Left lobe of liver (tissue), 2 donors: ENCODE measurements at places on chromosomes 4 and X. TPM values are rescaled to one million over a fixed set of nuclear protein-coding genes. Genes with fewer than 3 reads are reported as not detected.

GRCh38 chrX:50747471-50747900 is 66.5 kb downstream of the SHROOM4 start:
- DNase-seq, result no peak

- no peak for DNase-seq
Observed at GRCh38 chr4:189787216-189788031, 153.2 kb upstream of the FRG1 start.

DNA sequence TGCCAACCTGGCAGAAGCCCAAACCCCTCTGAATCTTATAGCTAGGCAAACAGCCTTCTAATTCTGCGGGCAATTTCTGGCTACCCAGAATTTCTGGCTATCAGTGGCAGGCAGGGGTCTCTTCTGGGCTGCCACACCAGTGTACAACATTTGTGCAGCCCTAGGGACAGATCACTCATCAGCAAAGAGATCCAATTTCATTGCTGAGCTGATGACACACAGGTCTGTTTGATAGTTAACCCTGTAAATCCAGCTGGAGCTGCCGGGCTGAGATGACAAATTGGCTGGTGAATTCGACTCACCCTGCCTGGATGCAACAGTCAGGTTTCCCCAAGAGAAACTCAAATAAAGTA is 2.4 kb downstream of the MID1 start:
- no peak for DNase-seq

DNA sequence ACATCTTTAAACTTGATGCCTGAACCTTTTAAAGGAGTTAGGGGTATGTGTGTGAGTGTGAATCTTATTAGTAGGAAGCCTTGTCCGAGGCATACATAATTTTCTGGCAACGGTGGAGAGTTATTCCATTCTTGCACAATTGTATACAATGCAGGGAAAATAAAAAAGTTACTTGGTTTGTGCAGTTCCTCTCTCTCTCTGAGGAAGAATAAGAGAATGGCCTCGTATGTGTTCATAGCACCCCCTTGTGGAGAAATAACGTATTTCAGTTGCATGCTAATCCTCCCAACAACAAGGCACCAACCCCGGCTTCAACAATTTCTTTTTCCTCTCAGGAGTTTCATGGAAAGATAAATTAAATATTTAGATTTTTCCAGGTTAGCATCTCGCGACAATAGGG is 33.7 kb upstream of the FGF13 start:
- no peak for DNase-seq

- no peak for DNase-seq
Observed at GRCh38 chr4:45036677-45037076, 310.3 kb upstream of the GNPDA2 start.

DNA sequence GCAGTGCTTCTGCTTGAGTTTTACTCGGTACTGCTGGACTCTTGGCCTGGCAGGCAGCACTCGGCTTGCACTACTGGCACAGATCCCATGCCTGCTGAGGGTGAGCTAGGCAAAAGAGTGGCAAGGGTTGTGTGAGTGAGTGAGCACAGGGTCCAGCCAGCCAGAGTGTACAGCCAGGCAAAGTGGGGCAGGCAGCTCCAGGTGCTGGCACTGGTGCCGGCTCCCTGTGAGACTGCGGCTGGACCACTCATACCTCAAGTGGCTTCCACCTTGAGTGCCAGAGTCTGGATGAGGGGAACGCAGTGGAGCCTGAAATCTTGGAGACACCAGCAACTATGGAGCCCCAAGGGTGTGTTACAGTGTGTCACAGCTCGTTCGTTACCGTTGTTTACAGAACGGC is 1451.9 kb upstream of the AGA start:
- DNase-seq, result no peak

DNA sequence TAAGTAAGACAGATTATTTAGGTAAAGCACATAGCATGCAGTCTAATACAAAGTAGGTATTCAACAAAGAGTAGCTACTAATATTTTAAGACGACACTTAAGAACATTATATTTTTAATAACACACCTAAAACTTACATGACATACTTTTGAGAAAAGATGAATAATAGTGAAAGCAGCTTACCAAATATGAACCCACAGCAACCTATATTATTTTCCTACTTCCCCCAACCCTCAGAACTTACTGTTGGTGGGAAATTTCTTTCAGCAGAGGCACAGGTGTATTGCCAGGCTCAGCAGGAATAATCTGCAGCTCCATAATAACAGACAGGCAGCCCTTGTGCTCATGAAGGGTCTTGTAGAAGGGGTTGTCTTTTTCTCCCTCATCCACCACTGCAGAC is 498.9 kb downstream of the GLUD2 start:
- DNase-seq, result no peak

- DNase-seq, result no peak
Observed at GRCh38 chr4:63618883-63619718, 790.1 kb downstream of the TECRL start.

DNA sequence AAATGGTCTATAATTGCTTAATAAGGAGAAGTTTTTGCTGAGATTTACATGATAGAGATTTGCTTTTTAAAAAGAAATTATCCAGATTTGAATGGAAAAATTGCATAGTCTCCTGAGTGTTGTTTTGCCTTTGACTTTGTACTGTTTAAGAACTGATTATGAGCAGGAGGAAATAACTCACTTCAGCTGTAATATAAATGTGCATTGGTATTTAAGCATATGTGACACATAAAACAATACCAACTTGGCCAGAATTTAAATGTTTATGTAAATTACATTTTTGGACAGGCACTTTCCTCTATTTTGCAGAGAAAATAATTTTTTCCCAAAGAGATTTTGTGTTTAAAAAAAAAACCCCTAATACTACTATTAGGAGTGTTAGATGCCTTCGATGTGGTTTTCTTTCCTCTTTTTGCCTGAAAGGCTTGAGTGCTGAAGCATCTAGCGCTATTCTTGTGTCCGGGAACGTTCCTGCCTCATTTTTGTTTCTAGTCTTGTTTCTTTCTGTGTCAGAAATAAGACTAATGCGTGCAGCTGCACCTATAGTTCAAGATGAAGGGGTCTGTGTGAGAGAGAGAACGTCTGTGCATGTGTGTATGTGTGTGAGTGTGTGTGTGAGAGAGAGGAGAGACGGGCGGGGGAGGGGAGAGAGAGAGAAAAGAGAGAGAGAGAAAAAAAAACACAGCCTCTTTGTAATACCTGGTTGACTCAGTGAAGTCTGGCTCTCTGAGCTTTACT is 60.8 kb downstream of the TBL1X start:
- no peak for DNase-seq

GRCh38 chr4:17112292-17112659 is 213.8 kb upstream of the LDB2 start:
- DNase-seq, result no peak

DNA sequence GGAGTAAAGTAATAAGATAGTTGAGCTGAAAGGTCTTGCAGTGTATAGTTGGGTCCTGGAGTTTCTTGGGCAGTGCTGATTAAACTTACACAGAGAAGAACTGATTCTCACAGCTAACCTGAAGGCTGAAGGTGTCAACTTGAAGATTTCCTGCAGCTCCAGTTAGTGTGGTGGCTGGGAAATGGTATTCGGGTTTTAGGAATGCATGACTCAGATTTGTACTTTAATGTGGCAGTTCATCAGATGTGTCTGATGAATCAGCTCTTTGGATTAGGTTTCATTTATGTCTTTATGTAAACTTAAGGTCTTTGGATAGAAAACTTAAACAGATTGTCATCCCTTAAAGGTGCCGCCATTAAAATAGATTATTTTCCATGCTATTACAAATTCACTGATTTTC is 200.0 kb downstream of the IL1RAPL1 start:
- no peak for DNase-seq

- no peak for DNase-seq
Observed at GRCh38 chr4:77185686-77186085, 28.7 kb downstream of the CCNG2 start.

- DNase-seq, result no peak
Observed at GRCh38 chrX:27565992-27566391, 24.2 kb upstream of the DCAF8L2 start.

DNA sequence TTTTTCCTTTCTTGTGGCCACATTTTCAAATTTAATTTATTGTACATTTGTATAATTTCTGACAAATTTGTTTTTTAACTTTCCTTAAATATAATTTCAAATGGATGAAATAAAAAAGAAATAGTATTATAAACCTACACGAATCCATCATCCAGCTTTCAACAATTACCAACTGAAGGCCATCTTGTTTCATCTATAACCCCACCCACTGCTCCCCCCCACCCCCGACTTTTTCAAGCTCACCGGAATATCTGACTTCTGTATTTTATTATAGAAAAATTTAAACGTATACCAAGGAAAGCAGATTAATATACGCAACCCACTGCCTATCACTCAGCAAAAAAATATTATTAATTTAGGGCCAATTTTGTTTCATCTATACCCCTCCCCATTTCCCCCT is 1.1 kb downstream of the MORF4L2 start:
- DNase-seq, result no peak

DNA sequence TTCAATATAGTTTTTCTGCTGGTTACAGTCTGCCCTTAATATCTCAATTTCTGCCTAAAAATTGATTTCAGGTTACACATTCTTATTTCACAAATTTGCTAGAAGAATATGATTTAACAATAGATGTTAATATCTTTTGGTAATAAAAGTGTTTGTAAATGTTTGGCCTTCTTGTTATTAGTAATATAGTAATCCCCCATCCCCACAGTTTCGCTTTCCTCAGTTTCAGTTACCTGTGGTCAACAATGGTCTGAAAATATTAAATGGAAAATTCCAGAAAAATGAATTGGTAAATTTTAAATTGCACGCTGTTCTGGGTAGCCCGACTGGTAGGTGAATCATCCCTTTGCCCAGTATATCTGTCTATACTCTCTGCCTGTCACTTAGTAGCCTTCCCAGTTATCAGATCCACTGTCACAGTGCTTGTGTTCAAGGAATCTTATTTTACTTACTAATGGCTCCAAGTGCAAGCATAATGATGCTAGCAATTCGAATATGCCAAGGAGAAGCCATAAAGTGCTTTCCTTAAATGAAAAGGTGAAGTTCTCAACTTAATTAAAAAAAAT is 3.5 kb upstream of the BMP2K start:
- DNase-seq, result no peak

GRCh38 chr4:122500852-122501501 is 44.5 kb upstream of the IL2 start:
- no peak for DNase-seq

- no peak for DNase-seq
Observed at GRCh38 chr4:147110473-147111367, 165.1 kb upstream of the TTC29 start.

DNA sequence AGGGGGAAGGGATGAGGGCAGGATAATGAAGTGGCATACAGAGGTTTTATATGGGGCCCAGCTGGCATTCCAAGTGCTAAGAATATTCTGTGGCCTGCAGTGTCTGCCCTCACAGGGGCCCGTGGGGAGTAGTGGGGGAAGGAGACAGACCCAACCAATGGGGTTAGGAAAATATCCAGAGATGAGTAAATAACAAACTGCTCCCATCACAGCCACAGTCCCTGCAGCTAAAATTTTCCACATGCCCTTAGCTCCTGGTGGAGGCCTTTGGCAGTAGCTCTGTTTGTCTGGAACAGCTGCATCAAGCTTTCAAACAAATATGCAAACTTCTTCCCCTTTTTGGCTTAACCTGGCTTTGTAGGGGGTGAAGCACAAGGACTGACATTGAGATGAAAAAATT is 3.1 kb downstream of the SRPX2 start:
- no peak for DNase-seq

GRCh38 chr4:87498446-87498900 is 30.7 kb downstream of the SPARCL1 start:
- DNase-seq, result no peak

GRCh38 chr4:74920704-74921103 is 12.2 kb upstream of the PARM1 start:
- DNase-seq, result no peak

DNA sequence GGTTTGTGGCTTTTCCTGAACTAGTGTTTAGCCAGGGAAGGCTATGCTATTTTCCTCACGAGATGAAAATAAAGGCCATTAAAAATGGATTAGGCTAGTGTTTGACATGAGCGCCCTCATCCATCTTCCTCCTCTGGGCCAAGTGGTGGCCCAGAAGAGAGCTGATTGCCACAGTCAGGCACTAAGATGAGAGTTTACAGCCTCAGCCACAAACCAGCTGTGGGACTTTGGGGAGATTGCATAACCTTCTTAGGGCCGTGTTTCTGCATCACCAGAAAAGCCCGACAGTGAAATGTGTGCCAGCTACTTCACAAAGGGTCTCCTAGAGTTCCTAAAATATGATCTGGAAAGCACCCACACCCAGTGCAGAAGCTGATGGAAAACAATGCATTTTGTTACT is 42.3 kb upstream of the LNX1 start:
- no peak for DNase-seq

DNA sequence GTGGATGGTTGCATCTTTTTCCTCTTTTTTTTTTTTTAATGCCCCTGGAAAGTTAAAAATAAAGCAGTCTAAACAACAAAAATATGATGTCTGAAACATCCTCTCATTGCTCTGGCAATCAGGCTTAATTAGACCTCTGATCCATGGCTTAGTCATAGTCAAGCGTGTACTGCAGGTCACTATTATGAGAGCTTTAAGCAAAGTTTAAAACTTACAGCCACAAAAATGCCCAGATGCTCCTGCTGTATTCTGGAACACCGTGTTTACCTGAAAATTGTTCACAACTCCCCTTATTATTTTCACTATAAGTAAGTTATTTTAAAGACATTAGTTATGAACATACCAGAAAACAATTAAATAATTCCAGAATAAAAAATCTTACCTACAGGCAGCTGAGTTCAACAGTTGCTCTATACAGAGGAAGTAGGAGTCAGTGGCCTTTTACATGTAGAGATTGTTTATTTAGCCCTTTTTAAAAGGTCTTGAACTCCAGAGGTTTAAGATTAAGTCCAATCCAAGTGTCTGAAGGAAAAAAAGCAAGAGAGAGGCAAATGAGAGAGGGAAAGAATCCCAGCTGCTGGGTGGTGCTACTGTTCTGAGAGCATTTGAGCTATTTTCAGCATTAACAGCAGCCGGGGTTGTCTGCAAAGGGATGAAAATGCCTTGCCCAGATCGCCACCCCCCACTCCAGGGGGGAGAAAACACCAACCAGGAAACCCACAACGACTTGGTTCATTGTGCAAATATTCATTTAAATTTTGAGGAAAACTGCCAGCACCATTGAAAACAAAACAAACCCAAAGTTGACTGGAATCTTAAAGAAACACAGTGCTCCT is 36.9 kb downstream of the SORBS2 start:
- DNase-seq, result peak; percentile 56

DNA sequence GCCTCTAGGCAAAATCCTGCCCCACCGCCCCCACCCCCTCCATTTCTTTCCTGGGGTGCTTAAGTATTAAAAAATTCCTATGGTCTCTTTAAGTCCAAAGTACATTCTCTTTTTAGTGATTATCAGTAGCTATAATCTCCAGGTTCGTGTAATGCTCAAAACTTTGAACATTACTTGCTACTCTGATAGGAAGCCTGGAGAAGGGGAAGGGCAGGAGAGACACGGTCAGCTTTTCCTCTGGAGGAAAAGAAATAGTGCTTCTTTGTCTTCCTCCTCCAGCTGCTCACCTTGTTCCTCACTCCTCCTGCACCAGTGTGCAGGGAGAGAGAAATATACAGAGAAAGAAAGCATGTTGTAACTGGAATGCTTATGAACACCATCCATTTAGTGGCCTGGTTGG is 80.4 kb downstream of the PPP1R2C start:
- no peak for DNase-seq

MAP3K15 gene
- total RNA-seq, result 0.08 TPM

ARMCX2 gene
- 2.3 TPM for total RNA-seq

SPACA5 gene
- not detected for total RNA-seq

VEGFD gene
- 0.28 TPM for total RNA-seq

TET2 gene
- 6.3 TPM for total RNA-seq

ZFP92 gene
- total RNA-seq, result 0.45 TPM

SGCB gene
- 8.6 TPM for total RNA-seq

FGF5 gene
- not detected for total RNA-seq

TMPRSS11A gene
- not detected for total RNA-seq

F8A3 gene
- 16.4 TPM for total RNA-seq

DIPK2B gene
- total RNA-seq, result 0.20 TPM

PNPLA4 gene
- 15.6 TPM for total RNA-seq

IL1RAPL2 gene
- total RNA-seq, result 0.48 TPM
